ENCODE measurements at places on chromosomes 7 and 10. TPM values are rescaled to one million over a fixed set of nuclear protein-coding genes. Genes with fewer than 3 reads are reported as not detected.
A peak's percentile ranks its signal among the peaks of the same experiment; 100 is the strongest.

Gene JAKMIP3
- total RNA-seq: 0.54 TPM

Gene TMEM176A
- total RNA-seq: 0.31 TPM

DNA sequence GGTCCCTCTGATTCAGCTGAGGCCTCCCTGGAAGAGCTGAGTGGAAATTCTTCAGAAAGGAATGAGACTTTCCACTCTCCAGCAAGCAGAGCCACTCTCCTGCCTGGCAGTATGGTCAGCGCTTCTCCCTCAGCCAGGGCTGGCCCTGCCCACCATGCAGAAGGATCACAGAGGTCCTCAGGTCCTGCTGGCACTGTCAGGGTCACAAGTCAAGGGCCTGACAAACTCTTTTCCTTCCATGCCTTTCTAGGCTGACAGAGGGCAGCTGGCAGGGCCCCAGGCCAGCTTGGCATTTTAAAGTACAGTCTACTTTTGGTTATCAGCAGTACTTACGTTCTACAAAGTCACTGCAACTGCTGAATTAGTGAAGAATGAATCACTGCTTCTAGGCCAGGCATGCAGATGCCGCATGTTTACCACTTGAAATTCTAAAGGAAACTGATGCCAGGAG lies 119.3 kb upstream of the FRMD4A start:
- peak overlapping the region; percentile 39 for H3K27ac ChIP-seq
- peaks cover 11% of the 10 kb centered on the region for H3K4me1 ChIP-seq
- H3K27me3 ChIP-seq: no peaks in the 10 kb centered on the region
- H3K36me3 ChIP-seq: no peaks in the 10 kb centered on the region
- DNase-seq: peak; percentile 89
- no peak overlapping the region for H3K4me3 ChIP-seq

DNA sequence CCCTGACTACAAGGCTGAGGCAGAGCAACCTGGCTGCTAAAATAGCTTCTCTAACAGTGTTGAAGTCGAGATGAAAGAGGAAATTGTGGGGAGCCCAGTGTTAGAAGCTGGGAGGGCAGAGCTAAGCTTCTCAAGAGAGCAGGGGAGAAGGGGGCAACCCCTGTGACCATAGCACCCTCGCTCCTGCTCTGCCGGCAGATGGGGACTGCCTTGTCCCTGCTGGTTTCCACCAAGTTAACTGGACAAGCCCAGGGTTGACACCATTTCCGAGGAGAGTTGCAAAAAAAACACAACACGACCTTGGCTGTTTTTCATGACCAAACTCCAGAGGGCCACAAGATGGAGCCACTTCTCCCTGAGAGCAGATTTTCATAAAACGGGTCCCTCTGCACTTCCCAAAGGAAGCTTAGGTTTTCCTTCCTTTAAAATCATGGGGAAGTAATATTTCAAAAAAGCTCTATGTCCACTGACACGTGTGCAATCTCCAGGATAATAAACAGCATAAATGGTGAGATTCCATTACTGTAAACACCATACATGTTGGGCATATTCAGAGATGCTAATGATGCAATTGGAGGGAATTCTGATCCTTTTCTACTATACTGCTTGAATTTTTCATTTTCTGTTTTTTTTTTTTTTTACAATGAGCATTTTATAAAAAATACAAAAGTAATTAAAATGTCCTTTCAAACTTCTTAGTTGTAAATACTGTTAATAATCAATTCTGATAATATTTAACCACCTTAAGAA lies 140.4 kb downstream of the PIP4K2A start:
- no peak overlapping the region for H3K4me3 ChIP-seq
- no peaks in the 10 kb centered on the region for H3K4me1 ChIP-seq
- no peak overlapping the region for H3K27ac ChIP-seq
- no peaks in the 10 kb centered on the region for H3K27me3 ChIP-seq
- no peaks in the 10 kb centered on the region for H3K36me3 ChIP-seq
- no peak for DNase-seq

- no peaks in the 10 kb centered on the region for H3K4me1 ChIP-seq
- no peak overlapping the region for H3K27ac ChIP-seq
- no peak overlapping the region for H3K4me3 ChIP-seq
- no peaks in the 10 kb centered on the region for H3K36me3 ChIP-seq
Observed at GRCh38 chr7:75757860-75758259, 14.2 kb downstream of the CCL26 start.

GRCh38 chr7:30844483-30844874 lies 67.2 kb upstream of the AQP1 start:
- DNase-seq: no peak
- no peak overlapping the region for H3K27ac ChIP-seq
- no peaks in the 10 kb centered on the region for H3K36me3 ChIP-seq

All from astrocyte (in vitro differentiated cells and primary cell).